ENCODE measurements at places on chromosomes 11 and 22. TPM values are rescaled to one million over a fixed set of nuclear protein-coding genes. Genes with fewer than 3 reads are reported as not detected.

DNA sequence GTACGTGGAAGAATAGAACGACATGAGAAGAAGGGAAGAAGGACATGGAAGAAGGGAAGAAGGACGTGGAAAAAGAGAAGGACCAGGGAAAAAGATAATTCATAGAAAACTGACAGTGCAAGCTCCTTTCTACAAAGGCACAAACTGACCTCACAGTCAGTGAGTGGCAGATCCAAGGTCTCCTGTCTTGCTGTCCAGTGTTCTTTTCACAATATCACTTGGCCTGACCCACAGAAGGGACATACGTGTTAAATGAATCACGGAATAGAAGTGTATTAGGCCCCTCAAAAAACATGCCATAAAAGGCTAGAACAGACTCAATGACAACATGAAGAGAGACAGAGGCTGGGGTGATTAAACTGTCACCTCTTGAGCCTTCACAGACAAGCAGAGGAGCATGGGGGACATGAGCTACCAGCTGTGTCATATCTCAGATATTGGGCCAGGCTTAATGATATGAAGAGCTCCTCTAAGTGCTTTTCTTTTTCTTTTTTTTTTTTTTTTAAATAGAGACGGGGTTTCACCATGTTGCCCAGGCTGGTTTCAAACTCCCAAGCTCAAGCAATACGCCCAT is 4.6 kb downstream of the ASCC2 start:
- no peak for DNase-seq

- no peak for DNase-seq
Measured at GRCh38 chr22:30309951-30310741, 16.6 kb downstream of the TBC1D10A start.

DNA sequence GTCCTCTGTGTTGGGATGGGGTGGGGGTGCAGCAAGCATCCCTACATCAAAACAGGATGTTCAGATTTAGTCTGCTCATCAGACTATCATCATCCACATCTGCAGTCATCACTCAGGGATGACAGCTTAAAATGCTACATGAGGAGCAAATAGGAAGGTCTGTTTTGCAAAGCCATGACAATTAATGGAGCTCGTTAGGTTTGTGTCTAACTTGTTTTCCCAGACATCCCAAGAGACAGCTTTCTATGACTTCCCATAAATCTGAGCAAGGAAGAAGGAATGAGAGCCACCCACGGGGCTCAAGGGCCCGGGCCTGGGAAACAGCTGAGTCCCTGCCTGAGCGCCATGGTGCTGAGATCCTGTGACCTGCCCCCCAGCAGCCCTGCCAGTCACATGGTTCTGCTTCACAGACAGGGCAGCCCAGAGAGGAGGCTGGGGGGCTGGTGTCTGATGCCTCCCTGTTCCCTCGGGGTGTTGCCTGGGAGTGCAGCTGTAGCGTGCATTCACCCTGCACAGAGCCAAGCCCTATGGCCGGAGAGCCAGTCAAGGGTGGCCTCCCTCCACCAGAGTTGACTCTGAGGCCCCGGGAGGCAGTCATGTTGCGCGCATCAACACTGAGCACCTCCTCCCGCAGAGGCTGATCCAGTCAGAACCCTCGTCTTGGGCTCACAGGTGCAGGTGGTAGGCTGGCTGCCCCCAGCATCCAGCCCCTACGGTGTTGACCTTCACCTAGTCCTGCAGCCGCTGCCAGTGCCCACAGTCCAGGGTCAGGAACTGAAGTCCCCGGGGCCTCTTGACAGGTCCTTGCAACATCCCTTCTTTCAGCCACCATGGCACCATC is 12.1 kb downstream of the DERL3 start:
- no peak for DNase-seq

GRCh38 chr22:34111210-34111824 is 191.0 kb upstream of the LARGE1 start:
- no peak for DNase-seq

DNA sequence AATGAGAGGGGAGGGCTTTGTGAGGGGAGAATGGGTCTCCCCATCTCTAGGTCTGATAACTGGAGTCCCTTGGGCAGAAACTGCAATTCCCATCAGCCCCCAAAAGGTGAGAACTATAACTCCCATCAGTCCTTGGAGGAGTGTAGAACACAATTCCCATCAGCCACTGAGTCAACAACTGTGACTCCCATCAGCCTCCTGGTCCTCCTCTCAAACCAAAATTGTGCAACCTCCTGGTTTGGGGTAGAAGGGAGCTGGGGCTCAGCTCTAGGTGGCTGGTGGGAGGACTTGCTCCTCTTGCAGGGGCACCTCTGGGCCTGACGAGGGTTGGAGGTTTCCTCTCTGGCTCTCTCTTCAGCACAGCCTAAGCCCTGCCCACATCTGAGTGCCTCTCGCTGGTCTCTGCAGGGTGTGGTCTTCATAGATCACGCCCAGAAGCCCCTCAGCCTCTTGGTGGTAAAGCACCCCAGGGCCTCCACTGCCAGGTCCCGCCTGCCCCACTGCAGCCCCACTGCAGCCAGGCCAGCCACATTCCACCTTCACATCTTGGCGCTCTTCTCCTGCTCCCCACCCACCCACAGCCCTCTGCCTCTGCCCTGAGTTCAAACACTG is 18.5 kb downstream of the SLC22A12 start:
- peak; percentile 23 for DNase-seq

DNA sequence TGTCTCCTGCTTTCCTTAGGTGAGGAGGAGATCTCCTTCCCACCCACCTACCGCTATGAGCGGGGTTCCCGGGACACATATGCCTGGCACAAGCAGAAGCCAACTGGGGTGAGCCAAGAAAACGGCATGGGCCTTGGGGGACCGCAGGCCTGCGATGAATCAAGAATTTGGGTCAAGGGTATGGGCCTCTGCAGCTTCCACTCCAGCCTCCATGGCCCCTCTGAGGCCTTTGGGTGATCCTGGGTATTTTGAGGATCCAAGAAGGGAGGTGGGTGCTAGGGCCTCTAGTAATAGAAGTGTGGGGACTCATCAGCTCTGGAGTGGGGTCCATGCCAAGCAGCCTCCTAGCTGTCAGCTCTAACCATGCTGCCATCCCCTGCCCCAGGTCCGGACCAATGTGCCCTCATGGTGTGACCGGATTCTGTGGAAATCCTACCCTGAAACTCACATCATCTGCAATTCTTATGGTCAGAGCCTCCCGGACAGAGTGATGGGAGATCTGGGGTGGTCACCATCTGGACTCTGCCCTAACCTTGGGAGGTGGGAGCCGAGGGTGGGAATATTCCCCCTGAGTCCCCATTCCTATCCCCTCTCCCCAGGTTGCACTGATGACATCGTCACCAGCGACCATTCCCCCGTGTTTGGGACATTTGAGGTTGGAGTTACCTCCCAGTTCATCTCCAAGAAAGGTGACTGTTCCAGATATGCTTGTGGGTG is 8.6 kb downstream of the INPPL1 start:
- DNase-seq = peak; percentile 41

Gene SCARF2
- total RNA-seq = 5.1 TPM

Gene AGBL2
- total RNA-seq = 0.18 TPM

Gene KRTAP5-9
- total RNA-seq = not detected

Gene OOSP2
- not detected for total RNA-seq

Data from right cardiac atrium (tissue), 5 donors.